ENCODE measurements at places on chromosomes 16 and 17.

DNA sequence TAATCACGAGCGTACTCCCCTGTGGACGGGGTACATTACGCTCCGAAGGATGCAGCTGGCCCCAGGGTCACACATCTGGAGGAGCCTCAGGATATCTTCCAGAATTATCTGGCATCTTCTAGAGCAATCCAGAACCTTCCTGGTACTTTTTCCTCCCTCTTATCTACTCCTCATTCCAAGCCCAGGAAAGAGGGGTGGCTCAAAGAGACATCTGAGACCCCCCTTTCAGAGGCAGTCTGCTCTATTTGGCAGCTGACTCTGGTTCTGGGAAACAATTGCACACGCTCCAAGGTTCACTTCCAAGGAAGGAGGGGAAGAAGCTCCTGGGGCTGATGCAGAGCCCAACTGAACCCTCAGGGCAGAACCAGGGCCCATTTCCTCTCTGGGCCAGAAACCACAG lies 14.9 kb downstream of the RBFOX3 start:
- DNase-seq: no peak

GRCh38 chr16:85167589-85168537 lies 55.6 kb upstream of the CIBAR2 start:
- DNase-seq: no peak

GRCh38 chr17:18994631-18995030 lies 9.9 kb downstream of the FAM83G start:
- no peak for DNase-seq

- DNase-seq: no peak
Measured at GRCh38 chr17:5826384-5826783, 242.1 kb upstream of the NLRP1 start.

GRCh38 chr17:56635641-56636040 lies 42.1 kb downstream of the NOG start:
- no peak for DNase-seq

DNA sequence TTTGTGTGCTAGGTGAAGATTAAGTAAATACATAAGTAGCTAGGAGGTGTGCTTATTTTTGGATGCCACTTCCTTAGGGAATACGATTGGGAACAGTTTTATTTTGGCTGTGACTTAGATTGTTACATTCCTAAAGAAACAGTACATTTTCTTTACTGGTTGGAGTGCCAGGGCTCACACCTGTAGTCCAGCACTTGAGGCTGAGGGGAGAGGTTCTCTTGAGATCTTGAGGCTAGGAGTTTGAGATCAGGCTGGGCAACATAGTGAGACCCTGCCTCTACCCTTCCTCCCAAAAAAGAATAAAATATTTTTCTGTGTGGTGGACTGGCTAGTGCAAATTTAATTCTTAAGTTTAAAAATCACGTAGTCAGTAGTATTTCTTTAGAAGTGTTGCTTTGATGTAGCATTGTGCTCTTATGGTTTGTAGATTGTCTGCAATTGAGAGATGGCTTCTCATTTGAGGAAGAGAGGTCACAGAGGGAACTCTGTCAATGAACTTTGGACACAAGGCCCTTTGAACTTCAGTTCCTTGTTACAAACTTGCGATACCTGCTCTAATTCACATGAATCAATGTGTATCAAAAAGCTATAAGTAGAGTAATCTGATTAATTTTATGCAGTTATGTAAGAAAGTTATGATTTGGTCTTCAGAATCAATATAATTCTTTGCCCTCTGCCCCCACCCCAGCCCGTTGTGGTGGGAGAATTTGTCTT lies 7.1 kb downstream of the HAPSTR1 start:
- no peak for DNase-seq
